Stimulated activated CD8-positive, alpha-beta memory T cell treated with anti-CD3 and anti-CD28 coated beads, Interleukin-15, amount 100 ng/mL, for 4 hours (primary cell): ENCODE measurements at places on chromosomes 2 and 18.

DNA sequence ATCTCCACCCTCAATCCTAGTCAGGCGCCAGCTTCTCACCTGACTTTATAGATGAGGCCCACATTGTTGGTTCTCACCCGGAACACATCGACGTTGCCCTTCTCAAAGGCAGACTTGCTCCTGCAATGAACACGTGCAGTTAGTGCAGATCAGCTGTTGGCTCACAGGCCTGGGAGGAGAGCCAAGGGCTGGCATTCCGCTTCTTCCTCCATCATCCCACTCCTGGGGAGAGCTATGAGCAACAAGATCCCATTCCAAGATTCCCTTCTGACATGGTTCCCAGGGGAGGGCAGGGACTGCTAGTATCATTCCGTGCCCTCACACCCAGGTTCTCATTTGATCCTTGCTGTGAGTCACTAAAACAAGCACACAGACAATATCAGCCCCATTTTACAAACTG, 15.1 kb downstream of the LOXHD1 start:
- no peak for DNase-seq

DNA sequence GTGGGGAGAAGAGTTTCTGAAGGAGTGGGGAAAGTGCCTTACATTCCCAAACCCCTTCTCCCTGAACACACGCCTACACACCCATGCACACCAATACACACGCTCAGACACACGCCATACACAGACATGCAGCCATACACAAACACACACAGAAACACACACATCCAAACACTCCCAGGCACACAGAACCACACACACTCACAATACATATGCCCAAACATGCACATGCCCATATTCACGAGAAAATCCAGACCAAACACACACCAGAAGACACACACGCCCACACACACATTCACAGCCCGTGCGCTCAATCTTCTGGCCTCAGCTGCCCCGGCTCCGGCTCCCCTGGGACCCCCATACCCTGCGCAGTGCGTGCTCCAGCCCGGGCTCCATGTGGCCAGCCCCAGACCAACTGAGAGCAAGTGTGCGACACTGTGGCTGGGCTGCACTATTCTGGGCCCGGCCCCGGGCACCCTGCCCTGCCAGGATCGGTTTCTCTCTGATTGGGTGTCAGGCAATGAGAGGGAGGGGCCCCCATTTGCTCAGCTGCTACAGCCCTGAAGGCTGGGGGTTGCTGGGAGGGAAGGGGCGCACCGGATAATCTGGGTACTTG, at the start of gene PRKAG3:
TSS of gene PRKAG3 (minus strand) at position 426 of the 613 bp plus-strand sequence.
- no peak for DNase-seq

- no peak for DNase-seq
These were observed 43.9 kb downstream of the FOSL2 start for GRCh38 chr2:28436525-28437051.

DNA sequence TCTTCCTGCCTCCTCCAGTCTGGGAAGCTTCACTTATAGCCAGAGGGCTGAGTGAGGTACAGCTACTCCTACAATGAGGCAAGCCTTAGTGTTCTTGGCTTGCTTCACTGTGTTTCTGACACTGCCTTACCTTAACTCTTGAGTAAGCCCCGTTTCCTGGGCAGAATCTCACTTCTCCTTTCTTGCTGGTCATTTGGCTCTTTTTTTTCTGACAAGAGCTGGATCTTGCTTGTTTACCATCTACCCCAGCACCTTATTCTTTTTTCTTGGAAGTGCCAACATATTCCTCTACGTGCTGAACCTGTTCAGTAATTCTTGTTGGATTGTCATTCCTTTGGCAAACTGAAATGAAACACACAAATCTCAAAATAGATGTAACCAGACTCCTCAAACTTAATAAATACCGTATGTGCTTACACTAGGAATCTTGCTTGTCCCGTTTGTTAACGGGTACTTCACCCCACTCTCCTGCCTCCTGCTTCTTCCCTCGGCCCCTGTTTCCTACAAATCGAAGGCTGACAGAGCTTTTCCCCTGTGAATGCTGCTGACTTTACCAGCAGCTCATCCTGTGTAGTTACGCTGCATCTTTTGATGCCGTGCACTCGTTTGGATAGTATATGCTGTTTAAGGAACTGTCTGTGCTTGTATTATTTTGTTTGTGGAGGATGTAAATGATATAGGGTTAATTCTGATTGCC, 132.2 kb downstream of the FMNL2 start:
- DNase-seq, result no peak

- no peak for DNase-seq
These were observed 70.4 kb downstream of the MRO start for GRCh38 chr18:50749421-50749820.

- no peak for DNase-seq
These were observed 74.3 kb downstream of the GTF3C3 start for GRCh38 chr2:196725218-196725617.

- DNase-seq, result no peak
These were observed 228.7 kb downstream of the GBX2 start for GRCh38 chr2:235939471-235939870.

DNA sequence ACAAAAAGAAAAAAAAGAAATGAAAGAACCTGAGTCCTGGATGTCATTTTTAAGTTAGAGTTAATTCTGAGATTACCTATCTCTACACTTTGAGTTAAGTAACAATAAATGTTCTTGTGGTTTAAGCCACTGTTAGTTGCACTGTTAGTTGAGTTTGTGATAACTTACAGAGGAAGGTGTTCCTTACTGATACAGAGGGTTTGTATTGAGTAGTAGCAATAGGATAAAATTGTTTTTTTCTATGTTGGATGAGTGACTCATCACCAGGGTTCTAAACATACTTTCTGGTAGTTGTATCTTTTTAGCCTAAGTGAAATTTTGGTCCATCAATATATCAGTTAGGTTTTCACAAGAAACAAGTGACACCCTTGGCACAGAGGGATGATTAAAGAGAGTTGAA, 4.0 kb upstream of the LCLAT1 start:
- DNase-seq, result no peak

DNA sequence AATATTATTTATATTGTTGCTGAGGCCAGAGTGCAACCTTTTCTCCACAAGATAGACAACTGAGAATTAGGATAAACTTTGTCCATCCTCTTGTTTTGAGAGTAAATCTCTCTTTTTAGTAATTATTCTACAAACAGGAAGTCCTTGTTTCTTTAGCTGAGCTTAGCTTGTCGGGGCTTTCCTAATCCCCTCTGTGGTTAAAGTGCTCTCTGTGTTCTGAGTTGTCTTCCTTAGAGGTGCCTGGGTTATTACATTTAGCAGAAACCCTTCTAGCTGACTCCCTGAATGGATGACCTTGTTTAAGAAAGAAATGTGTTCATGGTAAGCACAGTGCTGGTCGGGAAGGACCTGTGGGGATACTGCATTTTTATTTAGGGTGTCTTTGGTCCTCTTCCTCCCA, 12.7 kb downstream of the USP39 start:
- DNase-seq, result no peak

- DNase-seq, result no peak
These were observed 824.9 kb upstream of the CRIM1 start for GRCh38 chr2:35530615-35531135.

DNA sequence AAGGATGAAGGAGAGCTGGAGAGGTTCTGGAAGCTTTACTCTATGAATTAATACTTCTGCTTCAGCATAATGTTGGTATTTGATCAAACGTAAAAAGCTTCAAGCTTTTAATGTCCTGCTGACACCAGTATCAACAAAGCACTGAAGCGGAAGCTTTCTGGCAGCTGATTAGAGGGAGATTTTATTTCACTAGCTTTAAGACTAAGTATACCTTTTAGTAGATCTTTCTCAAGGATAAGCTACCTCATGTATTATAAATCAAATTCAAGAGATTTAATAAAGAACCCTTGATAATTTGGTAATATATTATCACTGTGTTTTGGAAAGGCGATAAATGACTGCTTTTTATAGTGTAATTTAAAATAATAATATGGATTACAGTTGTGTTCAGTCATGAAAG, 128.0 kb upstream of the CD302 start:
- no peak for DNase-seq

DNA sequence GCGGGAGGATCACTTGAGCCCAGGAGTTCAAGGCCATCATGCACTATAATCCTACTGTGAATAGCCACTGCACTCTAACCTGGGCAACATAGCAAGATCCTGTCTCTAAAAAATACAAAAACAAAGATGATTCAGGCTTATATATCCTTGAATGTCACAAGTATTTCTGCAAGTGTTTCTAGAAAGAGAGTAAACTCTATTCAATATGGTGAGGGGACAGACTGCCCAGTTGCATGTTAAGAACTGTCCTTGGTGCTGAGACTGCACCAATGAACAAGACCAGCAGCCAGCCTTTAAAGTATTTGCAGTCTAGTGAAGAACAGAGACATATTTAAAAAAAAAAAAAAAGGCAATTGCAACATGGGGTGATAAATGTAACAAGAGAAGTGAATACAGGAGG, 16.4 kb downstream of the MAP3K19 start:
- DNase-seq, result no peak

DNA sequence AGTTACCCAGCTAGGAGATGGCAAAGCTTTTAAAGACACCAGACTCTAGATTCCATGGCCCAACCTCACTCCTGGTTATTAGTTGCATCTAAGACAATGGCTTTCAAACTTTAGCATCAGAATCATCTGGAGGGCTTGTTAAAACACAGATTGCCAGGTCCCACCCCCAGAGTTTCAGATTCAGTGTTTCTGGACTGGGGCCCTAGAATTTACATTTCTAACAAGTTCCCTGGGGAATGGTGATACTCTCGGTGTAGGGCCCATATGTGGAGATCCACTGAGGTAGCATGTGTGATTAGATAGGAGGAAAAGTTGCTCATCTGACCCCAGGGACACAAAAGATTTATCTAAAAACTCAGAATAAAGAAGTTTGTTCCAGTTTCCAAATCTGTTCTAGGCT, 14.5 kb upstream of the TTR start:
- DNase-seq, result no peak

GRCh38 chr2:151943461-151943860, 115.2 kb upstream of the ARL5A start:
- DNase-seq, result no peak

DNA sequence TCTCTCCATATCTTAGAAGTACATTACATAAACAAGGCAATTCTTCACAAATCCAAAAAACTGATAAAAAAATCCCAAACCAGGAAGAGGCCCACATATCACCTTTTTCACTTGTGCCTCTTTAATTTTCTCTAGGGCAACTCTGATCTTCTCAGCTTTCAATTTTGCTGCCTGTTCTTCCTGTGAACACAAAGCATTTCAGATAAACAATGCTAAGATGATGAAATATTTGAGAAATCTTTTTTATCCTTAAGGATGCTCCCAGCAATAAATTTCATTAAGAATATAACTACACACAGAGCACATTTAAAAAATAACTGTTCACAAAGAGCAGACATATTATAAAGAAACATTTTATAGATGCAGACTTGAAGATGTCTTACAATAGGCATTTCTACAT, 73.4 kb downstream of the RAPH1 start:
- DNase-seq, result no peak
